ENCODE measurements at places on chromosomes 13 and 19.

- DNase-seq: no peak
Observed at GRCh38 chr13:61700181-61700580, 284.5 kb upstream of the PCDH20 start.

GRCh38 chr19:35116072-35116801 is 614 bp downstream of the FXYD3 start:
- DNase-seq: no peak

GRCh38 chr13:44352671-44353070 is 21.0 kb upstream of the SERP2 start:
- DNase-seq: no peak

DNA sequence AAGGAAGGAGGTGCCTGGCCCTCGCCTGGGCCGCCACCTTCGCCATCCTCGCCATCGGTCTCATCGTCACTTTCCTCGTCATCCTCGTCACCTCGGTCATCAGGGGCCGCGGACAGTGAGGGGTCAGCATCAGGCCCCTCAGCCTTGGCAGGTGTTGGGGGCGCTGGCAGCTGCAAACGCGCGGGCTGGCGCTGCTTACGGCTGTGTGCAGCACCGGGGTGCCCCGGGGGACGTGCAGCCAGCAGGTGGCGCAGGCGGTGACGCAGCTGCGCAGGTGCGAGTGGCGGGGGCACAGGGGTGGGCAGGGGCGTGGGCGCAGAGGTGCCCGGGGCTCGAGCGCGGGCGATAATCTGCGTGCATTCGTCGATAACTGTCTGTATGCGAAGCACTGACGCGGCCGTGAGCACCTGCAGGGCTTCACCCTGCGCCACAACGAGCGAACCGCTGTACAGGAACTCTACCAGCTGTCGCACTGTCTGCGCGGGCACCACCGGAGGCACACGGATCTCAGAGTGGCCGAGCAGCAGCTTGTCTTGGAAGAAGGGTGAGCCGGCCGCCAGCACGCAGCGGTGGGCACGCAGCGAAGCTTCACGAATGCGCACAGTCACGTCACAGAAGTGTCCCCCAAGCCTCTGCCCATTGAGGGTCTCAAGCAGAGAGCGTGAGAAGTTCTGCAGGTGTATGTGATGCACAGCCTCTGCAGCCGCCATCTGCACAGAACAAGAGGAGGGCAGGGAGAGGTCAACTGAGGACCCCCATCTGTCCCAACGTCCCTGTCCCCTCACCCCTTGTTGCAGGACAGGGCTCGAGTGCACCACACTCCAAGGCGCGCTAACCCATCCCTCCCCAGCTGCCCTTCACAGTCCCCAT is 2.4 kb downstream of the ZBTB45 start:
- DNase-seq: no peak

DNA sequence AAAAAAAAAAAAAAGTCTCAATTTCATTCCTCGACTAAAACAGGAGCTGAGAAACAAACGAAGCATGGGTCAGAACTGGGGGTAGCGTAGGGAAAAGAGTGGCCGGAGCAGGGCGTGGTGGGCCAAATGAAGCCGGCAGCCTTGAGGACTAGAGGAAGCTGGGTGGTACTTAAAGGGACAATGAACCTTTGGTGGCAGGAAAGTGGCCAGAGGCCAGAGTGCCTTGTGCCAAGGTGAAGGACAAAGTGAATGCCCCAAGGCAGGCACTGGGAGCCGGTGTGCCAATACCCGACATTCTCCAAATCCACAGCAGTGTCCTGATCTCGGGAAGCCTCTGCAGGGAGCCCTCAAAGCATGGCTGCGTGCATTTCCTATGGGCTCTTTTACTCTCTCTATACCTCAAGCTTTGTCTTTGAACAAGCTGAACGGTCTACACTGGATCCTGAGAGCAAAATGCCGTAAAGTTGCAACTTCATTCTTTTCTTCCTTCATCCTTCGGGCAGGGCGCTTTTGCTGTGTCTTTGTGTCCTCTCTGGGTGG is 195.0 kb upstream of the KL start:
- DNase-seq: no peak

GRCh38 chr13:22235950-22236290 is 565.0 kb downstream of the FGF9 start:
- no peak for DNase-seq

DNA sequence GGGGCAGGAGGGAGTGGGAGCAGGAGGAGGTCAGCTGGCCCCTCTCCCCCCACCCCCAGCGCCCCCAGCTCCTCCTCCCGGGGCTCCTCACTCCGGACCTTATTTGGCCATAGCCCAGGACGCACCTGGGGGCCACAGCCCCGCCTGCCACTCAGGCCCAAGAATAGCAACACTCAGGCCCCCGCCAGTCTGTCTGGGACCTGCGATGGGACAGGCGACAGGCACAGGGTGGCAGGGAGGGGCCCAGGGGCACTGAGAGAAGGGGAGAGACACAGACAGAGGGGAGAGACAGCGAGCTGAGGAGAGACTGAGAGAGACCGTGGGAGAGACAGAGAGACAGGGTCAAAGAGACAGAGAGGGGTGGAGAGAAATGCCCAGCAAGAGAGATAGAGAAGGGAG is 10.2 kb downstream of the JOSD2 start:
- peak; percentile 30 for DNase-seq

DNA sequence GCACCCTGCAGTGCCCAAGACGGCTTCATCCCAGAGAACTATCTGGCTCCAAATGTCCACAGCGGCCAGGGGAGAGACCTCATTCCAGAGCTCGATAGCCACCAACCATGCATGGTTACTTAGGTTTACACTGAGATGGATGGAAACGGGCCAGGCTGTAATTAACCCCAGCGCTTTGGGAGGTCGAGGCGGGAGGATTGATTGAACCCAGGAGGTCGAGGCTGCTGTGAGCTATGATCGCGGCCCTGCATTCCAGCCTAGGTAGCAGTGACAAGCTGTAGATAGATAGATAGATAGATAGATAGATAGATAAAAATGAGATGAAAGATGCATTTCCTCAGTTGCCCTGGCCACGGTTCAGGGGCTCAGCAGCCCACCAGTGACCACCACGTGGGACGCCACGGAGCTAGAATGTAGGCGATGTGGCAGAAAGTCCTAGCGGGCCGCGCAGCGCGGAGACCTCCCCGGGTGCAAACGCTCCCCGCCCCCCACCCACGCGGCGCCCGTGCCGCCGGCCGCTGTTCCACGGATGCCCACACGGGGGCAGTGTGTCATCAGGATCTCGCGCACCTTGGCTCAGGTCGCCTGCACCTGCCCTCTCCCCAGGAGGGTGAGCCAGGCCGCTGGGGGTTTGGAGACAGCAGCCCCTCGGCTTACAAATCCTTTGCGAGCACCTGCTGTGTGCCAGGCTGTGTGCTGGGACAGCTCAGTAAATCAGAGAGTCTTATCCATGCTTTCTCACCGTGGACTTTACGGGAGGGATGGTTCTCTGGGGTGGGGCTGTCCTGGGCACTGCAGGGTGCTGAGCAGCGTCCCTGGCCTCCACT is 13.5 kb upstream of the TLE5 start:
- DNase-seq: peak; percentile 74

DNA sequence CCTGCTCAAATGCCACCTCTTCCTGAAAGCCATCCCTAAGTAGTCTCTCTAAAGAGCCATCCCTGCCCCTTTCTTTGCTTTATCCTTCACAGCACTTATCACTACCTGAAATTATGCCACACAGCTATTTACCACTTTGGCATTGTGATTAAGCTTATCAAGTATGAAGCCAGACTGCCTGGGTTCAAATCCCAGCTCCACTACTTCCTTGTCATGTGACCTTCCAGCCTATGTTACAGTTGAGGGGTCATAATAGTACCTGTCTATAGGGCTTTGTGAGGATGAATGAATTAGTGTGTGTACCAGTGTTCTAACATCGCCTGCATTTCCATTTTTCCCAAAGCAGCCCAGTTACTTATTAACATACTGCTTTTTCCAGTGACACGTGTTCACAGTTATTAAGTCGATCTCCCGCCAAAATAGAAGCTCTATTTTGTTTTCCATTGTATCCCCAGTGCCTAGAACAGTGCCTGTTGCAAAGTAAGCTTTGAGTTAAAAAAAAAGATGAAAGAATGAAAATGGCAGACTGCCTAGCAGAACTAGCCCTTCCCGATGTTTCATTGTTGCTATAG is 32.8 kb downstream of the ZSWIM9 start:
- DNase-seq: no peak

- DNase-seq: no peak
Observed at GRCh38 chr13:110334256-110334655, 27.2 kb downstream of the COL4A2 start.

GRCh38 chr13:97058391-97058790 is 64.1 kb upstream of the OXGR1 start:
- DNase-seq: no peak

GRCh38 chr13:110396913-110397381 is 89.9 kb downstream of the COL4A2 start:
- DNase-seq: no peak

DNA sequence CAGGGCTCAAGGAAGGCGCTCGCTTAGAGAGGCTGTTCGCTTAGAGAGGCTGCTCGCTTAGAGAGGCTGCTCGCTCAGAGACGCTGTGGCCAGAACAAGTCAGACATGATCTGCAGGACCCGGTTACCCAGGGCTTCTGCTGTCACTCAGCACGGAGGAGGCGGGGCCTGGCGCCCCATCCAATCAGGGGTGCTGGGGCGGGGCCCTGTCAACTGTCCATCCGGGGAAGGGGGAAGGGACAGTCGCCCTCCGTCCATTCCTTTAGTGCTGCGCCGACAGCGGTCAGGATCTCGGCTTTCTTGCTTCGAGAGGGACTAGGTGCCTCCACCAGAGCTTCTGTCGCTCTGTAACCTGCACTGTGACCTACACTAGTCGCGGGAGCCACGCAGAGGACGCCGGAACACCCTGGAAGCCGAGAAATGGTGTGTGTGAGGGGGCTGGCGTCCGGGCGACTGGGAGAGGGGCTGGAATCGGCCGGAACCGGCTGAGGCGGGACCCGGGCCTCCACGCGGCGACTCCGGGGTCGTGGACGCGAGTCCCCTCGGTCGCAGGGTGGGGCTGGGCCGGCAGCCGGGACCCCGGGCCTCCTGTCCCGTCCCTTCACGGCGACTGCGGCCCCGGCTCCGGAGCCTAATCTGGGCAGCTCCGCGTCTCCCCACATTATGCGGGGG is at the start of gene ZNF440:
Gene ZNF440 (plus strand): TSS at position 245 of the 671 bp plus-strand sequence. CDS start 175 bp downstream, at position 420.
- peak; percentile 85 for DNase-seq

- no peak for DNase-seq
Observed at GRCh38 chr13:31452525-31452924, 252.8 kb downstream of the B3GLCT start.

- no peak for DNase-seq
Observed at GRCh38 chr19:45161738-45162607, 1.2 kb upstream of the NKPD1 start.

DNA sequence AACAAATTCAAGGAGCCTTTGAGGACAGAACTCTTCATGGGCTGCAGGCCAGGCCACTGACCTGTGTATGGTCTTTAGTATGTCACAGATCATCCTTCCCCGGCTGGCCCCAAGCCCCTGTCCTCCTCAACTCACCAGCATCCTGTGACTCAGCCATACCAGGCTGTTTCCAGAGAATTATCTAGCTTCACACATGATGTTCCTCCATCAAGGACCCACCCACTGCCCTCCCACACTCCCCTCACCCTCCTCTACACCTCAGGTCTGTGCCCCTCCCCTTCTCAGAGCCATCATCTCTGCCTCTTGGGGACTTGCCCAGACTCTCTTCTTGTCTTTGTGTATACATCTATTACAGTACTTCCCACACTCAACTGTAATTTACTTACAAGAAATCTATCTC is 14.7 kb downstream of the DCT start:
- no peak for DNase-seq

- no peak for DNase-seq
Observed at GRCh38 chr19:46784262-46785053, 3.9 kb downstream of the SLC1A5 start.

GRCh38 chr13:95083066-95083465 is 218.2 kb downstream of the ABCC4 start:
- DNase-seq: no peak

GRCh38 chr19:19105365-19106055 is 32.8 kb downstream of the TMEM161A start:
- DNase-seq: no peak

- DNase-seq: peak; percentile 12
Observed at GRCh38 chr13:30774214-30774730, 38.9 kb downstream of the ALOX5AP start.

- DNase-seq: peak; percentile 93
Observed at GRCh38 chr19:18304458-18305310, 18.2 kb downstream of the LSM4 start.

DNA sequence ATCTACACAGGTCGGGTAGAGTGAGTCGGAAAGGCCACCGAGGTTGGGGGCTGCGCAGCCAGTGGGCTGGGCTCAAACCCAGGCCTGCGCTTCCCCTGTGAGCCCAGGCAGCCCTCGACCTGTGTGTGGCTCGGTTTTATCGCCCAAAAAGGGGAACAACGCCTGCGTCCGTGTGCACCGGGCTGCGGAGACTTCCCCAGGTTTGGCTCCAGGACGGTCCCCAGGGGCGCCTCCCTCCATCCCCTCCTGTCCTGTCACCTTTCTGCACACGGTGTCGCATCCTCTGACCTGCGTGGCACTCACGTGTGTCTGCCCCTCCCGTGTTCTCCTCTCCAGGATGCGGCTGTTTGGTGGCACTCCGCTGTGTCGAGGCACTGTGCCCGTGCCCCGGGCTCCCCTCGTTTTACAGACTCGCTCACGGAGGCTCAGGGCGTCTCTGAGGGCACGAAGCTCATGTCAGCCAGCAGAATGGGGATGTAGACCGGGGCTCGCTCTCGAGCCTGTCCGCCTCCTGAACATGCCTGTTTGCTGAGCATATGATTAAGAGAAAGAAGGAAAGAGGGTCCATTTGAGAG is 25.9 kb downstream of the MCF2L start:
- no peak for DNase-seq

GRCh38 chr19:31947436-31948115 is 397.8 kb upstream of the ZNF507 start:
- no peak for DNase-seq

GRCh38 chr19:45468803-45469131 is 971 bp downstream of the FOSB start:
- DNase-seq: peak; percentile 60

- DNase-seq: no peak
Observed at GRCh38 chr19:30224689-30225606, 147.2 kb upstream of the ZNF536 start.

DNA sequence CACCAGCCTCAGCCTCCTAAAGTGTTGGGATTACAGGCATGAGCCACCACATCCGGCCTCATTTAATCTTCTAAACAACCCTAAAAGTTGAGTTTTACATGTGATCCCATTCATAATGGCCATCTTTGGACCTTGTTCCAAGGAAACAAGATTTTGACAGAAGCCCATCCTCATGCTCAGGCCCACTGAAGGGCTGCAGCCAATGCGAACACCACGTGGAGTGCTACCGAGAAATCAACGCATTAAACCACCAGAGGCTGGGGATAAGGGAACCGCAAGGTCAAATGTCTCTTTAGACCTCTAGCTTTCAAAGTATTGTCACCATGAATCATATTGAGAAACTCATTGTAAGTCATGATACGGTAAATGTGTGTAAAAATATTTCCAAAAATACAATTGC is 49.4 kb upstream of the DOCK9 start:
- DNase-seq: no peak

- no peak for DNase-seq
Observed at GRCh38 chr13:29073755-29074154, 253.6 kb downstream of the MTUS2 start.

GRCh38 chr19:42573642-42574041 is 21.1 kb downstream of the CEACAM8 start:
- no peak for DNase-seq

- DNase-seq: no peak
Observed at GRCh38 chr13:36629057-36629385, 44.8 kb upstream of the SERTM1 start.

GRCh38 chr13:31072041-31072440 is 89.7 kb downstream of the HSPH1 start:
- DNase-seq: no peak
